ENCODE measurements at places on chromosomes 7 and 10.
A peak's percentile ranks its signal among the peaks of the same experiment; 100 is the strongest.

DNA sequence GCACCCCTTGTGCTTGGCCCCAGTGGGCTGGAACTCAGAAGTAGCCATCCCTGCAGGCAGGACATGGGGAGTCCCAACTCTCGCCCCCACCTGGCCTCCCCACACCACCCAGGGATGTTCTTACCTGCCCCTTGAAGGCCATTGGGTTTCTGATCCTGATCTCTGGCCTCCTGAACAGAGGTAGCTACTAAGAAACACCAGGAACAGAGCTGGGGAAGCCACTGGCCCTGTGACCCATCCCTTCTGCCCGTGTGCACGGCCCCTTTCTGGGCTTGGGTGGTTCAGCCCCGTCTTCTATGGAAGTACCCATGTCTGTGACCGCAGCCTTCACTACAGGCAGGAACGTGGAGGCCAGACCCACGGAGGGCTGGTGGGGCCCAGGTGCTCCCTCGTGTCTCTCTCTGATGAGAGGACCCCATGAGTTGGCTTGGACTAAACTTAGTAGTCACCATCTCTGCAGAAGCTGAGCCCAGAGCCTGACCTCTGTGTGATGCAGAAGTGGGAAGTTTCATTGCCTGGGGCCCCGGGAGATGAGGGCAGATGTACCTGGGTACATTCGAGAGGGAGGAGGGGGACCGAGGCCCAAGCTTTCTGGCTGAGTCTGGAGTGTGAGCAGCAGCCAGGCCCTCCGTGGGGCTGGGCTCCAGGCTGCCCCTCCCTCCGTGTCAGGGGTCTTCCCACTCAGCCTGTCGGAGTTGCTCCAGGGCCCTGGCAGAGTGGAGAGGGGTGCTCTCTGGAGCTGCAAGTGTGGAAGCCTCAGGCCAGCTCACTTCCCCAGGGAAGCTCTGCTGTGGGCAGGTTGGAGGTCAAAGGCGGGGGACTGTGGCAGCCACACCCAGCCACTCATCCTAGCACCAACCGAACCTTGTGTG is 81.0 kb downstream of the MKI67 start:
- H3K27me3 ChIP-seq = peaks cover 2% of the 10 kb centered on the region
- DNase-seq = no peak
- H3K36me3 ChIP-seq = peaks cover 2% of the 10 kb centered on the region
- H3K4me3 ChIP-seq = peak overlapping the region; percentile 47
- peak overlapping the region; percentile 76 for H3K27ac ChIP-seq
- H3K4me1 ChIP-seq = peaks cover 58% of the 10 kb centered on the region

- no peak for DNase-seq
- H3K36me3 ChIP-seq = no peaks in the 10 kb centered on the region
- no peaks in the 10 kb centered on the region for H3K4me1 ChIP-seq
- H3K4me3 ChIP-seq = no peak overlapping the region
- H3K27ac ChIP-seq = no peak overlapping the region
- H3K27me3 ChIP-seq = no peaks in the 10 kb centered on the region
Observed at GRCh38 chr10:131848741-131849590, 51.8 kb upstream of the PPP2R2D start.

- peaks cover 9% of the 10 kb centered on the region for H3K4me1 ChIP-seq
- no peak overlapping the region for H3K27ac ChIP-seq
- no peak for DNase-seq
- H3K4me3 ChIP-seq = no peak overlapping the region
Observed at GRCh38 chr7:80199051-80199450, 64.4 kb downstream of the GNAI1 start.

- no peak overlapping the region for H3K4me3 ChIP-seq
- peaks cover 21% of the 10 kb centered on the region for H3K27me3 ChIP-seq
- no peaks in the 10 kb centered on the region for H3K4me1 ChIP-seq
Observed at GRCh38 chr10:78620985-78621799, 447.6 kb upstream of the ZMIZ1 start.

GRCh38 chr10:95416270-95416669 is 125.5 kb upstream of the PDLIM1 start:
- DNase-seq = no peak
- H3K4me1 ChIP-seq = peaks cover 14% of the 10 kb centered on the region
- H3K27ac ChIP-seq = no peak overlapping the region

DNA sequence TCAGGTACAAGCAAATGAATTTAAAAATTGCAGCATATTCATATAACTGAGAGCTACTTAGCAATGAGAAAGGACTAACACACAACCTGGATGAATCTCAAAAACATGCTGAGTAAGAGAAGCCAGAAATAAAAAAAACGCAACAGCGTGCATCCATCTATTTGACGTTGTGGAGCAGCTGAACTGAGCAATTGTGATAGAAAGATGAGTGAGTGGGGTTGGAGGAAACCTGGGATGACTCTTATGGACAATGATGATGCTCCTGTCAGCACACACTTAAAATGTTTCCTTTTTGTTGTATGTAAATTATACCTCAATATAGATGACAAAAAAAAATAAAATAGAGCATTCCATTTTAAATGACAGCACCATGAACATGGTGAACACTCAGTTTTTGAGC is 36.0 kb upstream of the AKR1E2 start:
- peaks cover 4% of the 10 kb centered on the region for H3K27me3 ChIP-seq
- no peak overlapping the region for H3K4me3 ChIP-seq
- H3K27ac ChIP-seq = no peak overlapping the region

GRCh38 chr10:23966504-23967051 is 242.4 kb upstream of the KIAA1217 start:
- H3K27me3 ChIP-seq = no peaks in the 10 kb centered on the region
- no peak overlapping the region for H3K4me3 ChIP-seq
- H3K4me1 ChIP-seq = no peaks in the 10 kb centered on the region
- no peaks in the 10 kb centered on the region for H3K36me3 ChIP-seq

- no peak for DNase-seq
- H3K27me3 ChIP-seq = no peaks in the 10 kb centered on the region
- no peak overlapping the region for H3K27ac ChIP-seq
- H3K36me3 ChIP-seq = no peaks in the 10 kb centered on the region
- no peaks in the 10 kb centered on the region for H3K4me1 ChIP-seq
Observed at GRCh38 chr7:136079478-136079892, 102.3 kb upstream of the MTPN start.

GRCh38 chr10:118922226-118922625 is 107.3 kb upstream of the NANOS1 start:
- H3K27ac ChIP-seq = no peak overlapping the region
- no peaks in the 10 kb centered on the region for H3K4me1 ChIP-seq
- no peak overlapping the region for H3K4me3 ChIP-seq

DNA sequence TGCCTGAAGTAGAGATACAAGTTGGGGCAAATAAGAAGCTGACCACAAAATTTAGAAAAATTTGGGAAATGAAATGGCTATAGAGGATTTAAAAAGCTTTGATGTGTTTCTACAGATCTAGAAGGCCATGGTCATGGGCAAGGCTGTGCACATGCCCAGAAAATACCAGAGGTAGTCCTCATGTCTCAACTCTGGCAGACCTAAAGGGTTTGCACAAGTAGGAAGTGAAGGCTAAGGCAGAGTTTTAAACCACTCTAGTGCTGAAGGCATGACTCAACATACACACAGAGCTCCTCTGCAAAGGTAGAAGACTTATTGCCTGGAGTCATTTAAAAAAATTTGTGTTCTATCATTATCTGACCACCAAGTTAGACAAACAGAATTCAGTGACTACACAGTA is 364.6 kb downstream of the CCSER2 start:
- no peak overlapping the region for H3K4me3 ChIP-seq
- no peaks in the 10 kb centered on the region for H3K4me1 ChIP-seq
- no peaks in the 10 kb centered on the region for H3K36me3 ChIP-seq

DNA sequence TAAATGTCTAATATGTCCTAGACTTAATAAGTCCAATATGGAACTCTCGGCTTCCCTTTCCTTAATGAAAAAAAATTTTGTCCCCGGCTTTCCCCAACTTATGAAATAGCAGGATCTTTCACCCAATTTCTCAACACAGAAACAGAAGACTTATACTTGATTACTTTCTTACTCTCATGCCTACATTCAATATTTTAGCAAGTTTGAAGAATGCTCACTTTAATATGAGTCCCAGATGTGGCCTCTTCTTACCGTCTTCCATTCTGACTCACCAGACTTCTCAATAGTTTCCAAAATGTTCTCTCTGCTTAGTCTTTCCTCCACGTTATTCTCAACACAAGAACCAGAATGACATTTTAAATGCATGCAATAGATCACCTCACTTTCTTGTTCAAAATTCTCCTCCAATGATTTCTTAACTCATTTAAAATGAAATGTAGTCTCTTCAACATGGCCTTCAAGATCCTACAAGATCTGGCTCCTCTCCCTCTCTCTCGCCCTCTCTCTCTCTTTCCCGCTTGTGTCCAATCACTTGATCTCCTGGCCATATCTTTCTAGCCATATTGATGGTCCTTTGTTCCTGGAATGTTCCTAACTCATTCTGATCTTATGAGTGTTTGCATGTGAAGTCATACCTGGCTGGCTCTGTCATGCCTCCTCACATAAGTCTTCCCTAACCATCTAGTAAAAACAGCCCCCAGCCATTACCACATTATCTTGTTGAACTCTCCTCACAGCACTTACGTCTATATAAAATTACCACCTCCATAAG is 119.7 kb upstream of the FAM3C start:
- no peak overlapping the region for H3K4me3 ChIP-seq
- peaks cover 12% of the 10 kb centered on the region for H3K4me1 ChIP-seq
- H3K27me3 ChIP-seq = peaks cover 6% of the 10 kb centered on the region
- no peak overlapping the region for H3K27ac ChIP-seq
- peaks cover 5% of the 10 kb centered on the region for H3K36me3 ChIP-seq
- DNase-seq = no peak

- H3K27me3 ChIP-seq = peaks cover 27% of the 10 kb centered on the region
- no peak for DNase-seq
- H3K4me3 ChIP-seq = no peak overlapping the region
- no peak overlapping the region for H3K27ac ChIP-seq
Observed at GRCh38 chr10:66931949-66932343, 6.1 kb downstream of the LRRTM3 start.

DNA sequence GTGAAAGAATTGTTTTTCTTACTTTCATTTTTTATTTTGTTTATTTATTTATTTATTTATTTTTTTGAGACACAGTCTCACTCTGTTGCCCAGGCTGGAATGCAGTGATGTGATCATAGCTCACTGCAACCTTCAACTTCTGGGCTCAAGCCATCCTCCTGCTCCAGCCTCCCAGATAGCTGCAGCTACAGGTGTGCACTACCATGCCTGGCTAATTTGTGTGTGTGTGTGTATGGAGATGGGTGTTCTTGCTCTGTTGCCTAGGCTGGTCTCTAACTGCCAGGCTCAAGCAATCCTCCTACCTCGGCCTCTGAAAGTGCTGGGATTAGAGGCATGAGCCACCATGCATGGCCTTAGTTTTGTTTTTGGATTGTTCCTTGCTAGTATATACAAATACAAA is 55.4 kb upstream of the TRIM8 start:
- no peak overlapping the region for H3K4me3 ChIP-seq
- no peak overlapping the region for H3K27ac ChIP-seq
- peaks cover 6% of the 10 kb centered on the region for H3K36me3 ChIP-seq
- no peak for DNase-seq

DNA sequence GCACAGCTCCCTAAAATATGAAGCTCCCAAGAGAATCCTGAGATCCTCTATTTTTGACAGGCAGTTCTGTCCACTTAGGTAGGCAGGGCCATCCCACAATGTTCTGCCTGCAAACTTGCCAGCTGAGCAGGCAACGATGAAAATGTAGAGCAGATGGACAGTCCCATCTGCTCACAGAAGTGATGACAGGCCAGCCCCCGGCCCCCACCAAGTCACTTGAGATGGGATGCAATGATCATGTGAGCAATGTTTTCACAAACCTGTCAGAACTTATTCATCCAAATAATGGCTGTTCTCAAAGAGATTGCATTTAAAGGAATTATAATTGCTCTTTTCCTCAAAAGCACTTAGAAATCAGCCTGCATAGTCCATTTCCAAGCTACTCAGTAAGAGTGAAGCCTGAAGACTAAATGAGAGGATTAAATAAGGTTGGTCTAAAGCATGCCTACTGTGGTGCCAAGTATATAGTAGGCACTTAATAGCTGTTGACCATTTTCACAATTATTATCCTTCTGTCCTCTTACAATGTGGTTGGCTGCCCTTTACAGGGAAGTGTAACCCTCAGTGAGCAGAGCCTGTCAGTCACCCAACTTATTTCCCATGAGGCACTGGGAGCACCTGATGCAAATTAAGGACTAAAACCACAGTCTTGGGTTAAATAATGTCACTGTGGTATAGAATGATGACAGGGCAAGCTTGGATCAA is 301.2 kb downstream of the FGFR2 start:
- no peaks in the 10 kb centered on the region for H3K4me1 ChIP-seq
- no peak for DNase-seq
- H3K27me3 ChIP-seq = peaks cover 5% of the 10 kb centered on the region
- H3K36me3 ChIP-seq = no peaks in the 10 kb centered on the region
- no peak overlapping the region for H3K4me3 ChIP-seq

DNA sequence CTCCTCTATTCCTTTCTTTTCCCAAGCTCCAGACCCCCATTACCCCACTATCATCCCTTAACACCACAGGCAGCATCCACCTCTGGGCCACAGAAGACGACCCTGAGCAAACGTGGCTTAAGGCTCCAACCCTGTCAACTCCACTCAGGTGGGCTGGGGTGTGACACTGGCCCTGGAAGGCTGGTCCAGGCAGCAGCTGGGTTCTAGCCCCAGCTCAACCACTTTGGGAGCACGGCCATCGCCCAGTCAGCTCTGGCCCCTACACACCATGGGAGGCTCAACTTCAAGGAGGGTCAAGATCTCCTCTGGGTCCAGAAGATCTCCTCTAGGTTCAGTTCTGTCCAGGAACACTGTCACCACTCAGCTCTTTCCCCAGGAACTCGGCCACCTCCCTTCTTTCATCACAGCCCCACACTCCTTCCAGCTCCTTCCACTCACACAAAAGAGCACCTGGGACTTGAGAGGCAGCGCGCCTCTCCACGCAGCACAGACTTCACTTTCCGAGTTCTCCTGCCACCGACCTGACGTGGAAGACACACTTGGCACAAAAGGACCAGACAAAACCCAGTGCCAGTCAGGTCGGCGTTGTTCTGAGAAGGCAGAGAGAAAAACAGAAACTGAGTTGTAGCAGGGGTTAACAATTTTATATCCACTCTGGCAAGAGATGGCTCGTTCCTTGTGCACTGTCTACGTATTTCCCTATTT is 84.1 kb downstream of the CTBP2 start:
- H3K4me1 ChIP-seq = no peaks in the 10 kb centered on the region
- H3K4me3 ChIP-seq = no peak overlapping the region
- no peak overlapping the region for H3K27ac ChIP-seq
- no peaks in the 10 kb centered on the region for H3K36me3 ChIP-seq
- H3K27me3 ChIP-seq = peaks cover 63% of the 10 kb centered on the region
- DNase-seq = no peak

DNA sequence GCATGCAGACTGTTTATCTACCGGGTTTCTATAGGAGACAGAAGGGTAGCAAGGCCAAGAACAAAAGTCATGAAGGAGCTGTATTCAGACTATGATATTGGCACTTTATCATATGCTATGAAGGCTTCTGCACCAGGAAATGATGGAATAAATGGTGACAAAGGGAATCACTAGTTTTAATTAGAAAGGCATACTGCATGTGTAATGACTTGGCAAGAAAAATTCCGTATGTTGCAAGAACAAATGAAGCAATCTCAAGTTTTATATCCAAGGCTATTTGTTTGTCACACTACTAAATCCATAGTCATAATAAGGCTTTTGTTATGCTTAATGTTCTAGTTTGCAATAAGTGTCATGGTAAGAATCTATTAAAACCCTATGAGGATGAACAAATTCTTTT is 230.9 kb downstream of the ZEB1 start:
- no peaks in the 10 kb centered on the region for H3K4me1 ChIP-seq
- no peak overlapping the region for H3K4me3 ChIP-seq
- no peaks in the 10 kb centered on the region for H3K36me3 ChIP-seq
- DNase-seq = no peak

GRCh38 chr10:132101529-132101928 is 35.8 kb downstream of the JAKMIP3 start:
- peaks cover 46% of the 10 kb centered on the region for H3K27me3 ChIP-seq
- no peak for DNase-seq
- H3K4me1 ChIP-seq = peaks cover 1% of the 10 kb centered on the region
- H3K4me3 ChIP-seq = no peak overlapping the region
- no peak overlapping the region for H3K27ac ChIP-seq
